ENCODE measurements at places on chromosomes 16 and 17.

DNA sequence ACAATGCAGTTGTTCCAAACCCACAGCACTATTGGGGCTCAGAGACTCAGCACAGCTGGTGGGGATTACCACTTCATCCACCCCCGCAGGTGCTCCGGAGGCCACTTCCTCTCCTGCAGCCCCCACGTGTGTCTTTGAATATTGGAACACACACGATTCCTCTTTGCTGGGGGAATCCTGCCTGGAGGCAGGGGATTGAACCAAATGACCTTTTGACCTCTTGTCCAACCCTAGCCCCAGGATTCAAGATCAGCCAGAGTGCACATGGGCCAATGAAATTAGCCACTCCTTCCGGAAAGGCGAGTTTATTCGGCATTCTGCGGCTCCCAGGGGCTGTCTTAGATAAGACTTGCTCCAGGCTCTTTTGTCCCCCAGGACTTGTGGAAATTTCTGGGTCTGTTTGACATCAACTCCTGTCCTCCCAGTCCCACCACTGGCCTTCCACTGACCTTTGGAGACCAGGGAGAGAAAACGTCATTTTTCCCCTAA is 350.2 kb downstream of the FOXL1 start:
- no peak for DNase-seq

DNA sequence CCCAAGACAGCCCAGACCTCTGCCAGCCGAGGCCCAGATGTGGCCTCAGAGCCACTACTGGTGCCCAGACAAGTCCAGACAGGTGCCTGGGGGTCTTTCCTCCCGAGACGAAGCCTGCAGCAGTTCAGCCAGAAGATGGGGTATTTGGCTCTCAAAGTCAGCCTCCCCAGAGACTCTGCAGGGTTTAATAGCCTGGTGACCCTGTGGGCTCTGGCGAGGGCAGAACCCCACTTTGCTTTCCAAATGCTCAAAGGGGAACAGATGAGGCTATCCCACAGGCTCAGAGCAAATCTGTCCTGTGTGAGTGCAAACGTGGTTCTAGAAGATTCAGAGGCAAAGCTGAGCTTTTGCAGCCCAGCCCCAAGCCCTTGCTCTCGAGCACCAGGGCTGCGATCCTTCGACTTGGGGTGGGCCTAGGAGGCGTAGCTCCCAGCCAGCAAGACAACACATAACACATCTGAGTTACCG is 236.0 kb downstream of the MRTFB start:
- DNase-seq, result no peak

DNA sequence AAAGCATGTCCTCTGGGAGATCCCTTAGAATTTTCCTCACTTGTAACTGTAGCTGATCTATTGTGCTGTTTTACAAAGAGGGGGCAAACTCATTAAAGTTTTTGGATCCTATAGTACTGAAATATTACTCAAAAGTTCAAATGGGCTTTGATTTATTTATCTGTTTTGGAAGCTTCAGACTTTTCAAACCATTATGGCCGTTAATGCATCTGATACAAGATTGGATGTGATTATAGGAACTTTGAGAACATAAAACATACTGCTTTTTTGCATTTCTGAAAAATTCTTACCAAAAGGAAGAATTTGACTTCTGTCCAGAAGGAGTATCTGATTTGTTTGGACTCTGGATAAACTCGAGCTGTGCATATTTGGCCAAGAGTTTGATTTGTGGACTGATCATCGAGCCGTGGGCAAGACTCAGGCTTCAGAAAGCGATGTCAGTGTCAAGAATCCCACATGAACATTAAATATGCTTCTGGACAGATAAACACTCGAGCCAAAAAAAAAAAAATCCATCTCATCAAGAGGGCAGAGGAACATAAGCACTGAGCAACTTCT is 8.2 kb upstream of the MARCHF10 start:
- DNase-seq, result no peak

DNA sequence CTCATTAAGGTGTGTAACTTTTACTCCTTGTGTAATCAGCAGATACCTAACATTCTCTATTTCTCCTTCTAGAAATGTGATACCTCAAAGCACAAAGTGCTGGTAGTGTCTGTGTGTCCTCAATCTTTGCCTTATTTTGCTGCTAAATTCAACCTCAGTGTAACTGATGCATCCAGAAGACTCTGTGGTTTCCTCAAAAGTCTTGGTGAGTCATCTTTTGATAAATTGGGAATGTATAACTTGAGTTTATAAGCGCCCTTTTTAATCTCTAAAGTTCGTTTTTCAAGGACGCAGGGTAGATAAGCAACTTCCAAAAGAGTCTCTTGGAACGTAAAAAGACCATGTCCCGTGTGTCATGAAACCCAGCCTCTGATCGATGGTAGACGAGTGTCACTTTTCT is 10.2 kb downstream of the NARF start:
- DNase-seq, result no peak

Data from hepatocyte (in vitro differentiated cells).